ENCODE measurements at places on chromosomes 4 and X. TPM values are rescaled to one million over a fixed set of nuclear protein-coding genes. Genes with fewer than 3 reads are reported as not detected.

DNA sequence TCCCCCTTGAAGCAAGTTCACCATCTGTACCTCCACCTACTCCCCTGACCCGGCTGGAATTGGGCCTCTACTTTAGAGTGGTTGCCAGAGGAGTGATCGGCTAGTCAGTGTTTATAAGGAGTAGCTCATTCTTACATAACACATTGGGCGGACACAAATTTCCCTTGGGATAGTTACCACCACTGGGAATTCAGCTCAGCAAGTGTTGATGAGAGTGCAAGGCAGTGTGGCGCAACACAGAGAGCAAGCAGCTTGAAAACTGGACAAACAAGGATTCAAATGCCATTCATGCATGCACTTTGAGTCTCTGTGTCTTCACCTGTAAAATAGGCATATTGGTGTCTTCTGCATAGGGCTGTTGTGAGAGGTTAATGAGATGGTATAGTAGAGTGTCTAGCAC, 92.7 kb downstream of the STK32B start:
- DNase-seq, result no peak

- DNase-seq, result no peak
Observed at GRCh38 chrX:9062641-9063040, 28.7 kb upstream of the FAM9B start.

Gene DRD5
- polyA plus RNA-seq, result not detected

- DNase-seq, result no peak
Observed at GRCh38 chrX:138692591-138692990, 18.9 kb downstream of the FGF13 start.

Gene STOX2
- not detected for polyA plus RNA-seq
